H7 (cell line): ENCODE measurements at places on chromosomes 2 and 18.

- no peak for DNase-seq
These were observed 27.3 kb downstream of the SPTBN1 start for GRCh38 chr2:54483426-54483825.

GRCh38 chr2:15263976-15264685 is 297.0 kb downstream of the NBAS start:
- no peak for DNase-seq

GRCh38 chr18:74609535-74609934 is 11.9 kb downstream of the ZNF407 start:
- no peak for DNase-seq

DNA sequence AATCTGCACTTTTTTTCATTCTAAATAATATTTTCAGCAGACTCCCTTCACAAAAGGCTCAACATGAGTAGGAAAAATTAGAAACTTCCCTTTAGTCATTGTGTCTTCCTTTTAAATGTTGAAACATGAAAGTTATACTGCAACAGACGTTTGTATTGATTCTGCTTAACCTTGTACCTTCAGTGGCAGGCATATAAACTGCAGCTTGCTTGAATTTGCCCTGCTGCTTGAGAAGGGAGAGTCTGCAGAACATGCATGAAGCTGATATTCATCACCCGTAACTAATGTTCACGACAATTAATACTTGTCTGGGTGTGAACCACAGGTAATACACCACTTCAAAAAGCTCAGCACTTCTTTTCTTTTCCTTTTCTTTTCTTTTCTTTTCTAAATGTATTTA is 294.7 kb upstream of the LRP1B start:
- DNase-seq: no peak

GRCh38 chr2:147275943-147276342 is 568.9 kb upstream of the ACVR2A start:
- peak; percentile 18 for DNase-seq

DNA sequence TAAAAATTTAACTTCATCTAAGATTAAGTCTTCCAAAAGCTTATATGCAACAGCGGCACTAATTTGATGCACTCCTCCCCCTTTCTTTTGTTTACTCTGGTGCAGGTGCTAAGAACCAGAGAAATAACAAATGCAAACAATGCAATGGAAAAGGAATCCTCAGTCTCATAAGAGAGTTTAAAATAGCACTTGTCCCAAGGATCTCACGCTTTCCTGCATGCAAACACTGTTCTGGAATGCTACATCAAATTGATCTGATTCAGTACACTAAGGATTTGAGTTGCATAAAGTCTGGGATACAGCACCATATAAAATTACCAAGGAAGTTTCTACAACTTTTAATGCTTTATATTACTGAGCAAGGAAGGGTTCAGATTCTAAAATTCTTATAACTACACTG is 50.5 kb downstream of the SEPTIN10 start:
- DNase-seq: no peak

GRCh38 chr2:205713086-205713485 is 30.8 kb downstream of the NRP2 start:
- peak; percentile 24 for DNase-seq

GRCh38 chr2:55364189-55365055 is 55.2 kb downstream of the CCDC88A start:
- DNase-seq: no peak

GRCh38 chr18:48475635-48476549 is 62.9 kb upstream of the CTIF start:
- DNase-seq: peak; percentile 74

- DNase-seq: no peak
These were observed 34.4 kb downstream of the PLEKHA3 start for GRCh38 chr2:178514664-178515063.

- no peak for DNase-seq
These were observed 5.1 kb downstream of the ECEL1 start for GRCh38 chr2:232482301-232483238.
